ENCODE measurements at places on chromosomes 4 and X.

DNA sequence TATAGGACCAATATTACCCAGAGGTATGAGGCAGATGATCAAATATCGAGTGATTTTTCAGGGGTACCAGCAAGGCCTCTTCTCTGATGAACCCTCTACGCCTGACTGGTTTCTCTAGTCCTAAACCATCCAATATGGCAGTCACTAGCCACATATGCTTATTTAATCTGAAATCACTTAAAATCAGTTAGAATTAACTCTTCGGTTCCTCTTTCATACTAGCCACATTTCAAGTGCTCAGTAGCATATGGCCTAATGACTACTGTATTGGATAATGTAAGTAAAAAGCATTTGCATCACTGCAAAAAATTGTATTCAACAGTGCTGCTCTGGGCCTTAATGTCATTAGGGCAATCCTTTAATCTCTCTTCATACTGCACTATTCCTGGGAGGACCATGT, 4.4 kb upstream of the APBB2 start:
- no peak for DNase-seq

GRCh38 chr4:4752576-4753401, 106.7 kb upstream of the MSX1 start:
- no peak for DNase-seq

DNA sequence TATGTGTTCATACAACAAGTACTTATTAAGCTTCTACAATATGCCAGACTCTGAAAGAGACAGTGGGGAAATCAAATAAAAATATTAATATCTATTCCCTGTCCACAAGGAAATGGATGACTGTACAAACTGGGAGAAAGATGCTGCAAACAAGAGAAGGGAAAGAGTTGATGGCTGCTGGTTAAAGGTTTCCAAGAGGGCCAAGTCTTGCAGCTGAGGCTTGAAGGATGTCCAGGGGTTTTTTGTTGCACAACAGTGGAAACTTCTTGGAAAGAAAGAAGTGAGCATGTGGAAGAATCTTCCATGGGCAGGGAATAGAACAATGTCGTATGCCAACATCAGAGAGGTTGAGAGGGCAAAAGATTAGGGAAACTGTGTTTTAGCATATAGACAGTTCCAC, 95.8 kb downstream of the MID1 start:
- DNase-seq = no peak

DNA sequence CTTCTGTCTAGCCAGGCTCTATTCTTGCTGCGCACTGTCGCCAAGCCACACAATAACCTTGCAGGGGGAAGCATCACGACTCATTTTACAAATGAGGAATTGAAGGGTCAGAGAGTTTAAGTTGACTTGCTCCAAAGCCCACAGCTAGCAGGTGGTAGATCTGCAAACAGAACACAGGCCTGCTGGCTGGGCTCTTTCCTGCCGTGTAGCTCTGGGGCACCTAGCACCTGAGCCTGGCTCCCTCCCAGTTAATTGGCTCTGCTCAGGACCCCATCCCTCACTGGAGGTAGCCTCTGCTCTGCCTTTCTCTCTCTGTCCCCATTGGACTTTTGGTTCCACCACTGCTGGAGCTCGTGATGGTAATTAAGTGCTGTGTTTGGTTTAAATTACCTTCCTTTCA, 98.5 kb downstream of the NSUN7 start:
- DNase-seq = no peak

DNA sequence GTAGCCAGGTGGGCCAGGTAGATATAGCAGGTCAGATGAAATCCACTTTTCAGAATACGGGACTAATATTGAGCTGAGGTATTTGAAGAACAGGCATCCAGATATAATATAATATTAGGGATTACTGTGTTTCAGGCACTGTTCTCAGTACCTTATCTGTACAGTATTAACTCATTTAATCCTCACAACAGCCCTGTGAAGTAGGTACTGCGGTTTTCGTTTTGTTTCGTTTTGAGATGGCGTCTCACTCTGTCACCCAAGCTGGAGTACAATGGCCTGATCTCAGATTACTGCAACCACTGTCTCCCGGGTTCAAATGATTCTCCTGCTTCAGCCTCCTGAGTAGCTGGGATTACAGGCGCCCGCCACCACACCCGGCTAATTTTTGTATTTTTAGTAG, 129.6 kb downstream of the IL1RAPL2 start:
- no peak for DNase-seq

DNA sequence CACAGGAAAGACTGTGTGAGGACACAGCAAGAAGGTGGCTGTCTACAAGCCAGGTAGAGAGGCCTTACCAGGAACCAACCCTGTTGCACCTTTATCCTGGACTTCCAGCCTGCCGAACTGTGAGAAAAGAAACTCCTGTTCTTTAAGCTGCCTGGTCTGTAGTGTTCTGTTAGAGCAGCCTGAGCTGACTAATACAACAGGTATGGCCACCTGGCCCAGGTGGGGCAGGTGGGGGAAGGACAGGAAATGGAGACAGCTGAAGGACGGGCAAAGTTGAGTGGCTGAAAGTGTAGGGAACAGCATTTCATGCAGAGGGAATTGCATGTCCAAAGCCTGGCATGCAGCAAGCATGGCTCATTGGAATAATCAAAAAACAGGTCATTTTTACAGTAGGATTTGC, 35.1 kb downstream of the CYTL1 start:
- no peak for DNase-seq

- DNase-seq = no peak
These were observed 171.9 kb upstream of the GALNT7 start for GRCh38 chr4:172996571-172997216.

GRCh38 chr4:169791062-169791461, 33.3 kb upstream of the HPF1 start:
- DNase-seq = no peak

- no peak for DNase-seq
These were observed 53.4 kb upstream of the ARX start for GRCh38 chrX:25069209-25069608.

DNA sequence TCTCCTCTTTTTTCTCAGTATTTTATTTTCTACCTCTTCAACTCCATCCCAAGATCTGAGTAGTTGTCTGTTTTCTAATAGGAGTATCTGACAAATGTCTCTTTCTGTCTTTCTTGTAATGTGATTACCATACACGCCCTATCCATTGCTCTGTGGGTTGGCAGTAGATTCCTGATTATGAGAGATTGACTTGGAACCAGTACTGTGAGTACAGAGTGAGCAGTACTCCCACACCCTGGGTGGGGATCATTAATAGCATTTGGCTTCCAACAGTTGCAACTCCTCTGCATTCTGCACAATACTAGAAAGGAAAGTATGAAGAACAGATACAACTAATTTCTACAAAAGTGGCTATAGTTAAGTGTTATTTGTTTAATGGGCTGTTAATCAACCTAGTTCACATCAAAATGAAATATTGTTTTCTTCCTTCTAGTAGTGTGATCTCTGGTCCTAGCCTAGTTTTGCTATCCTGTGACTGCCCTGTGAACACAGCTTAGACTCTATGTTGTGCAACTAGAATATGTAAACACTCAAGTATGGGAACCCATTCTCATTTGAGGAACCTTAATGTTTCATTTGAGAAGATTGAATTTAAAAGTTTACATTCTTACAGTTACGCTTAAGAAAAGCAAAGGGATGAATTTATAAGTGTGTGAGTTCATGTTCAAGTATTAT, 112.9 kb downstream of the PTPN13 start:
- no peak for DNase-seq

- DNase-seq = no peak
These were observed 14.4 kb upstream of the VCX start for GRCh38 chrX:7828594-7828993.

DNA sequence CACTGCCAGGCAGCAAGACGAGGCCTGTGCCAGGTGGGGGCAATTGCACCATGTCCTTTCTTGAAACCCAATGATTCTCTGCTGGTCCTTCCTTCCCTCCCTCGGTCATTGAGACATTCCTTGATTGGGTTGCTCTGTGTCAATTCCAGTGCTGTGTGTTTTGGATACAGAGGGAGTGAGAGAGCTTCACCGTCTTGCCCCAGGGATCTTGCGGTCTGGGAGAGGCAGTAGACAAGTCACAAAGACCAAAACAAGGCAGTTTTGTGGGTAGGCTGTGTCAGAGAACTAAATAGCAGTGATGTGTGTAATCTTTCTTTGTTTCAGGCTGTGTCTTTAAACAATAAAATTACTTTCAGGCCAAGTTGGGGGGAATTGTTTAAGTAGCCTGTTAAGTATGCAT, 38.8 kb upstream of the TADA2B start:
- no peak for DNase-seq

DNA sequence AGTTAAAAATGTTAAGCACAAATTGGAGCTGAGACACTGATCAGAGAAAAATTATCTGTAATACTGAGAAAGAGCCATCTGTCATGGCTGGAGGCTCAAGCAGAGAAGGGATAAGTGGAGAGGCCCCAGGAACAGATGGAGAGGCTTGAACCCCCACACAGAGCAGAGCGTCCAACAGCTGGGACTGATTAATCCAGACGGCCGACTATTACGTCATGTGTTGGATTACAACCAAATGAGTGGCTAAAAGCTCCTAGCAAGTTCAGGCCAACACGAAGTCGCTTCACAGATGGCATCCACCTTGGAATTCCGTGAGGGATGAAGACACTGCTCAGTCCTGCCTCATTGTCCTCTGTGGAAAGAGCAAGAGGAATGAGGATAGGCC, 57.7 kb upstream of the ATXN3L start:
- DNase-seq = peak; percentile 72

GRCh38 chr4:168860827-168861226, 149.2 kb downstream of the CBR4 start:
- no peak for DNase-seq

GRCh38 chrX:31223817-31224216, 152.0 kb upstream of the FTHL17 start:
- no peak for DNase-seq

- no peak for DNase-seq
These were observed 175.4 kb downstream of the SH3BGRL start for GRCh38 chrX:81377329-81377728.

GRCh38 chrX:69603566-69604194, 12.2 kb upstream of the EDA start:
- no peak for DNase-seq

DNA sequence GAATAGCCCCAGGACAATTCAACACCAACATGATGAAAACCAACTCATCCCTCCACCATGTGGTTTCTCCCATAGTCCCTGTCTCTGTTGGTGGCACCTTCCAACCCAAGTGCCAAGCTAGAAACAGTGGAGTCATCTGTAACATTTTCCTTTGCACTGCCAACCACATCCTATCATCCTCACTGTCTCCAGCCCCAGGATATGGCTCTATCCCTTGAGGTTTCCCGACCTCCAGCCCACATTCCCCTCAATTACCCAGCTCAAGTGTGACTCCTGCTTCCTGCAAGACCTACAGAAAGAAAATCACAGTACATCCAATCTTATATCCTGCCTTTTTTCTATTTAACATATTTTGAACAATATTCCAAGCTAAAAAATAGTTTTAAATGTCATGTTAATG, 24.2 kb downstream of the PNMA6F start:
- no peak for DNase-seq

DNA sequence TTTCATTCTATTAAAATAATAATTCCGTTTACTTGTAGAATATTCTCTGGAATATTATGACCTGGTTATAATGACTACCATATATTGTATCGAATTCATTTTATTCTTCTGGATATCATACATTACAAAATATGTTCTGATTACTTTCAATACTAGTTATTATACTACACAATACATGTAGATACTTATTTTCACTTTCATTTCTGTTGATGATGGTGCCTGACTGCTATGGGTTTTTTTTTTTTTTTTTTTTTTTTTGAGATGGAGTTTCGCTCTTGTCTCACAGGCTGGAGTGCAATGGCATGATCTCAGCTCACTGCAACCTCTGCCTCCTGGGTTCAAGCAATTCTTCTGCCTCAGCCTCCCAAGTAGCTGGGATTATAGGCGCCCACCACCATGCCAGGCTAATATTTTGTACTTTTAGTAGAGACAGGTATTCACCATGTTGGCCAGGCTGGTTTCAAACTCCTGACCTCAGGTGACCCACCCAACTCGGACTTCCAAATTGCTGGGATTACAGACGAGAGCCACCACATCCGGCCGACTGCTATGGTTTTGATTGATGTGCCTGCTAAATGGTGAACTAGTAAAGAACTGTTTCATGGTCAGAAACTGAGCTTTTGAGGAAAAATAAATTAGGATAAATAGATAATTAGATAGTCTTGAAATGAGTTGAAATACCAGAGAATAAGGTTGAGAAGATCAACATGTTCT, 39.5 kb downstream of the PCDH10 start:
- DNase-seq = no peak

DNA sequence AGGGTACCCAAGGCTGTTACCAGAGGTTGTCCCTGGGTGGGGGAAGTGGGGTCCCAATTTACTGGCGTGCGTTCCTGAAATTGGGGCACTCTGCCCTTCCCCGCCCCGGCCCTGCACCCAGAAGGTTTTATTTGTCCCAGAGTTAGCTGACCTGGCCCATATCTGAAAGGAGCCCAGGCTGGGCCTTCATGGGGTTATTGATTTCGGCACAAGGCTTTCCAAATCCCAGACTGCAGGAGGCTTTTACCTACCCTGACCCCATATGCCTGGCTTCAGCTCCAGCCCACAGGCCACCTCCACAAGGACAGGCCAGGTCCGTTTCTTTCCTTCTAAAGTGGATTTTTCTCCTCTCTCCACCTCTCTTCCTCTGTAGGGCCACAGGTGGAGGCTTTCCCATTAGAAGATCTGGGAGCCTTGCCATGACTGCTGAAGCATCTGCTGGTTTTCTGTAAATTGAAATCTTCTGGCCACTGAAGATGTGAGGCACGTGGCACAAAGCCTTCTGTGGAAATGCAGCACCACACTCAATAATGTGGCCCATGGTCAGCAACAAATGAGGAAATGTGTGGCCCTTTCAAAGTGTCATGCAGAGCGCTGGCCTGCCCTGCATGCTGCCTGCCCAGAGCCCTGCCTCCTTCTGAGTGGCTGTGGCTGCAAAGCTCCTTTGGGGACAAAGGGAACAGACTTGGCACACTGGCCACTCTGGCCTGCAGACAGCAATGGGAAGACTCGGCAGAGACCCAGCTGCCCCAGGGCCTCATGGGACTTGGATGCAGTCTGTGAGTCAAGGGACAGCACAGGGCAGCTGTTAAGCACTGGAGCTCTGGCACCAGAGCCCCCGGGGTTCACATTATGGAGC, 43.1 kb upstream of the MTM1 start:
- no peak for DNase-seq

DNA sequence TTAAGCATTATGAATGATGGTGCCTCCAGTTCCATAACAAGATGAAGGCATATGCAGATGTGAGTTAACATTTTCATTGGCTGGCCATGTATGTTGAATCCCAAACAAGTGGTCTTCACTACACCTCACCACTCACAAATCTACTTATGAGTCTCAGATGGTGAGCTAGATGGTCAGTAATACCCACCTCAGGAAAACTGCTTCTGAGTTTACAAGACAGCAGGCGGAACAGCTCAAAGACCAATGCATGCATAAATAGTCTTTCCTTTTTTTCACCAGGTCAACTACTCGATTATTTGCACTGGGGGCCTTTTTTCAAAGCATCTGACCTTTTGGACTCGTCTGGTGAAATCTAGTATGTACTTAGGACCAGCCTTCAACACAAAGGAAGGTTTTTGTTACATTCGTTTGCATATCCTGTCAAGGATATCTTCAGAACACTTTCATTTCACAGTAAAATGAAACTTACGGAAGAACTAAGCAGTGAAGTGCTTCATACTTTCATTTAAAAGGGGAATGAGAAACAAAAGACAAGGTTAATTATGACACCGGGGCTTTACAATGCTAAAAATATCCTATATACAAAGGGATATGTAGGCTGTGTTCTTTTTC, 23.1 kb upstream of the TLR7 start:
- no peak for DNase-seq

GRCh38 chr4:126051689-126052424, 737.1 kb downstream of the FAT4 start:
- peak; percentile 80 for DNase-seq
